ENCODE measurements at places on chromosomes 2 and 18.

DNA sequence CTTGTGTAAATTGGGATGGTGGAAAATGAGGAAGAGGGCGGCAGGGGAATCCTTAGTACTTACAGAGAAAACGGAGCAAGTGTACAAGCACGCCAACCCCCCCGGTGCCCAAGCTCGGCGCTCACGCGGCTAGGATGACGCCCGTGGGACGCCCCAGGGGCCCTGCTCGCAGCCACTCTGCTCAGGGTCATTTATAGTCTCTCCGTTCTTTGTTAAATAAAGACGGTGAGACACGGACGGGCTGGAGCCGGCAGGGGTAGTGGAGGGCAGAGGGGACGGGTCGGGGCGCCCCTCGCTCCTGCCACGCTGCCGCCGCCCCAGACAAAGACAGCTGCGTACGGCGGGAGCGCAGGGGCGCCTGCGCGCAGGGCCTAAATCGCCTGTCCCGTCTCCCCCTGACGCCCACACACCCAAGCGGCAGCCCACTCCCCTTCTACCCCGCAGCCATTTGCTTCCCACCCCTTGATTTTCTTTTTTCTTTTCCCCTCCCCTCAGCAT, 37.8 kb downstream of the PCBP1 start:
- no peak for DNase-seq

DNA sequence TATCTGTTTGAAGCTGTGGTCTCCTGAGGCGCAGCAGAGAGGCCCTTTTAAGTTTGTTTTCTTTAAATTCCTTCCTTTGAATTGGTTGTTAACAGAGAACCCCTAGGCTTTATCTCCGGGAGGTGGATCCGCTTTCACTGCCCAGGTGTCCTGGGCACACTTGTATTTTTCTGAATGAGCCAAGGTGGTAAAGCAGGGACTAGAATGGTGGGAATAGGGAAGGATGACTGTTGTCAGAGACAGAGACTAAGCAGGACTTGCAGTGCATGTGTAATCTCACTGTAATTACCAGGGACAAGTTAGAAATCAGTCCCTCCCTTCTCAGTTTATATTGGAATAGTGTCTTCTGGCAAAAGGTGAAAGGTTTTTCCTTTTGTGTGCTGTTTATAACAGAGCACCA, 72.8 kb downstream of the PHLPP1 start:
- no peak for DNase-seq

DNA sequence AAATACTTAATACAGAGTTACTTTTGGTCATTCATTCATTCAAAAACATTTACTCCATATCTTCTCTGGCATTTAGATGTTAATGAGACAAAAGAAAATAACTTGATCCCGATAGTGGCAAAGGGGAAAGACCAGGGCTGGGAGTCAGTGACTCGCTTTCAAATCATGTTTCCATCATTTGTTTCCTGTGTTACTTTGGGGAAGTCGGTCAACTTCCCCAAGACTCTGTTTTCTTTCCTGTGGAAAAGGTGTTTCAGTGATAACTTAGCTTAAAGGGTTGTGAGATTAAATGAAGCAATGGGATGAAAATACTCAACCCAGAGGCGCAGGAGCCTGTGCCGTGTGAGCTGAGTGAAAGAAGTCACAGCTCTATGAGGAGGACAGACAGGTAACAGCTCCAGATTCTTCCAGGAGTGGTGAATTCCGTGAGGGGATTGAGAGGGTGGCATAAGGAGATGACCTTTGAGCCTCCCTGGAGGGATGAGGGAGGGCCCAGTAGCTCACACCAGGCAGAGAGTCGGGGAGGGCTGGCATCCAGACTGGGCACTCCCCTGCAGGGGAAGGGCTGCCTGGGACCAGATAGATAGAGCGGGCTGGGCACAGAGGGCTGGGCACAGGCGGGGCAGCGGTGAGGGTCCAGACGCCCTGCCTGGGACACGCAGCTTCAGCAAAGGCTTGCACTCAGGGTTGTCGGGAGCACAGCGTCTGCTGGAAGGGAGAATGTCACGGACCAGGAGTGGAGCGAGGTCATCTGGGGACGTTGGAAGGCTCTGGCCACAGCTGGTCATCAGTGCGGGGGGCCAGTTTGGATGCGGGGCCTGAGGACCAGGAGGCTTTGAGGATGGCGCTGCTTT, 70.1 kb downstream of the TSHZ1 start:
- peak; percentile 13 for DNase-seq

GRCh38 chr2:160061533-160061932, 882 bp downstream of the PLA2R1 start:
- DNase-seq = no peak

GRCh38 chr2:39488450-39488849, 51.4 kb upstream of the MAP4K3 start:
- no peak for DNase-seq

DNA sequence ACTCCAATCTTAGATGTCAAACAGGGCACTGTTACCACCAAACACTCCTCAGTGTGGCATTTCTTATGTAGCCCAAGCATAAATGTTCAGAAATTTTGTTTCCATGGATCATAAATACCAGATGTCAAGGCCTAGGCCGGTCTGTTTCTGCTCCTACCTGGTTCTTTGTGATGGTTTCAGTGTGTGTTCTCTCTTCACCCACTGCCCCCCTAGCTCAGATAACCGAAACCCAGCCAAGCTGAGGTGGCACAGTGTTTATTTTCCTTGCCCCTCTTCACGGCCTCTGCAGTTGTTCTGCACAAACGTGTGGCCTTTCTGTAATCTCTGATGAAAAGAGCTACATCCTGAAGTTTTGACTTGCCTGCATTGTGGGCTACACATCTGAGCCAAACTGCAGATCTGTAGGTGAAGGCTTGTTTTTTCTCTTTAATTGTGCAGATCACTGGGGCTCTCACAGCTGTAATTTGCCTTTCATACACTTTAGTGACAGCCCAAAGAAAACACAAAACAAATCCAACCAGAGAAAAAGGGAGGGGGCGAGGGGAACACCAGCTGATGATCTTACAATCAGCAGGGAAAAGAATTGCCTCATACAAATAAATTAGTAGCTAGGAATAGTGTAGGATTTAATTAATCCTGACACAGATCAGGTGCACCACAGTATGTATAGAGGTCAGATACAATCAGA, 99.1 kb downstream of the NRP2 start:
- no peak for DNase-seq

DNA sequence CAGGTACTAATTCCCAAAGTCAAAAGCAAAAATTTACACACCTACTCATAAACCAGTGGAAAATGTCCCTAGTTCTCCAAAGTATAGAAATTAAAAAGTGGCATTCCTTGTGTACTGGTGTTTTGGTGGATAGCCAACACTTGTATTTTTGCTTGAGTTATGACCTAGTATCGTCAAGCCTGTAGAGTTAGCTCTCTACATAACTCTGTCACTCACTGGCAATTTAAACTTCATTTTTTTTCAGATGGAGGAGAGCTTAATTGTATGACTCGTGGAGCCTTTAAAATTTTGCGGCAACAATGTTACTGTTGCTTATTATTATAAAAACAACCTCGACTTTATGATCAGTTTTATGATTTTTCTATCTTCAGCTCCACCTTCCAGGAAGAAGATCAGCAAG, 58.7 kb downstream of the ITGB6 start:
- no peak for DNase-seq

- DNase-seq = no peak
These were observed 137.1 kb downstream of the ZEB2 start for GRCh38 chr2:144382849-144383248.

DNA sequence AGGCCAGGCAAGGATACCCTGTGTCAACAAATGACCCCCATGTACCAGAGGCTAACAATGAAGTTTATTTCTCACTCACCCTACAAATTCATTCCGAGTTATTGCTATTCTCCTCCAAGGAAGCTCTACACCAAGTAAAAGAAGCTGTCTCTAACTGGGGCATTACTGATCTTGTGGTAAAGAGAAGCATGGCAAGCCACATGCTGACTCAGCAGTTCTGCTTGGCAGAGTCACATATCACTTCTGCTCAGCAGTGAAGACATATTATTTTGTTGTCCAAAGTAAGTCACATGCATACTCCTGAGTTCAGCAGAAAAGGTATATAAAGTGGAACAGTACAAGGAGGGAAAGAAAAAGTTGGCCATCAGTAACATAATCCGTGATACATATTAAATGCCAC, 315.8 kb downstream of the GULP1 start:
- DNase-seq = no peak

- DNase-seq = peak; percentile 48
These were observed 26.9 kb upstream of the INSIG2 start for GRCh38 chr2:118061135-118061955.

- peak; percentile 31 for DNase-seq
These were observed 24.3 kb downstream of the DIS3L2 start for GRCh38 chr2:231985823-231986261.

- DNase-seq = no peak
These were observed 186.7 kb downstream of the PARD3B start for GRCh38 chr2:204732019-204732418.

GRCh38 chr2:229408356-229408755, 137.3 kb upstream of the PID1 start:
- DNase-seq = peak; percentile 91

DNA sequence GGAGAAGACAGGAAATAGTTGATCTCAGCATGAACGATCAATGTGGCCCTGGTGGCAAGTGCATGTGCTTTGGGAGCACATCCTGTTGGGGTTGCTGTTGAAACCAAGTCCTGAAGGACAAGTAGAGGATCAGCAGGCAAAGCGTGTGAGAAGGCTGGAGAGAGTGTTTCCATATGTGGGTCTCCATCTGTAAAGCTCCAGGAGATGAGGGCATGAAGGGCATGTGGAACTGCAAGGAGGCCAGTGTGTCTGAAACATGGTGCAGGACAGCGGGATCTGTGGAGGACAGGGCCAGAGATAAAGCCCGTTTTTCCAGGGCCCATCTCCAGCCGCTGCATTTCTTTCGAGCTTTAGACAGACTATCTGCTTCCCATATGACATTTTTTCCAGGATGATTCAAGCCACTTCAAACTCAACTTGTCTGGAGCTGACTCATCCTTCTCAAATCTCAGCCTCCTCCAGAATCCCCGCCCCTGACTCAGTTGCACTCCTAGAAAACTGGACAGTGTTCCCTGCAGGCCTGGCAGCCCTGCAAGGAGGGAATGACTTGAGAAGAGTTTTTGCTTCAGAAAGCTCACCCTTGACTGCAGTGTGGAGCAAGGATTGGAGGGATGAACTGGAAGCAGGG, 226.1 kb downstream of the VAPA start:
- DNase-seq = peak; percentile 34

DNA sequence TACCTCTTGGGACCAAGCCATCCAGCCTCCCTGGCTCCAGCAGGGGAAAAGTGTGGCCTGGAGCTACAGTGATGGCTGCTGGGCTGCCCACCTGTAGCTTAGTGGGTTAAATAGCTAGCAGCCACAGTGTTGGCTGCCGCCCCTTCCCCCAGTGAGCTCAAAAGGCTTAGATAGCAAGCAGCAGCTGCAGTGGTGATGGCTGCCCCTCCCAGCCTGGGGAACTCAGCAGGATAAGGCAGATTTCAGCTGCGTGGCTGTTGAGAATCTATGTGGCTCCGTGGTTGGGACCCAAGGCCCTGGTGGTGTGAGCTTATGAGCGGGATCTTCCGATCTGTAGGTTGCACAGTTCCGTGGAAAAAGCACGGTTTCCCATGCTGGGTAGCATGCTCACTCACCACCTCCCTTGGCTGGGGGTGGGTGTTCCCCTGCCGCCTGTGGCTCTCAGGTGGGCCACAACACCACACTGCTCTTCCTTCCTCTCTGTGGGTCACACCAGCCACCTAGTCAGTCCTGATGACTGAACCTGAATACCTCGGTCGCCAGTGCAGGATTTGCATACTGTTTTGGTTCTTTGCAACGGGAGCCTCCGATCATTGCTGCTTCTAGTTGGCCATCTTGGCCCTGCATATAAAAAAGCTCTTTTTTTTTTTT, 946.5 kb upstream of the FAM98A start:
- no peak for DNase-seq

GRCh38 chr2:113231064-113231463, 47.7 kb downstream of the PAX8 start:
- no peak for DNase-seq

GRCh38 chr2:47043142-47043890, 111.8 kb downstream of the STPG4 start:
- DNase-seq = peak; percentile 98

DNA sequence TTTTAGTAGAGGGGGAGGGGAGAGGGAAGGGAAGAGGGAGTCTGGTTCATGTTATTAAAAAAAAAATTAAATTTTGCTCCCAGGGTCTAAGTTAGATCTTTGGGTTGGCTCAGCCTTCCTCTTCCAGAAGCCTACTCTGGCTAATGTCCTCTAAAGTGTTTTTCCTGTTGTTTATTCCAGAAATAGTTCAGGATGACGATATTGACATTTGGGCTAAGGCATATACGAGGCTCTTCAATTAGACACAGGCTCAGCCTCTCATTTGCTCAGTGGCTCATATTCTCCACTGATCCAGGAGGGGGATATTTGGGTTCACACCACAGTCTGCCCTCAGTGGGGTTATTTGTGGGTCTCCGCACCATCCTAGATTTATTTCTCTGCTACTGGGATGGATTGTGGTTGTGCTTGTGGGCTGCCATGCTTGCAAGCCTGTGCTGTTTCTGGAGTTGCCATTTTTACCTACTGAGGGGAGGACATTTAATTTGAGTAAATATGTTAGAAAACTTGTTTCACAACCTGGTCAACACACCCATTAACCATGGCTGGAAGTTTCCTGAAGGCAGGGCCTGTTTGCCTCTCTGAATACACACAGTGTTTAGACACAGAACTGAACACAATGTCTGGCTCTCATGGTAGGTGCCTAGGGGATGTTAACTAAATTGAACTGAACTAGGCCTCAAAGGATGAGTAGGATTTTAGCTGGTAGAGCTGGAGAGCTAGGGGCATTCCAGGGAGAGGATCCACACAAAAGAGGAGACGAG, 257.5 kb upstream of the EPAS1 start:
- DNase-seq = no peak

DNA sequence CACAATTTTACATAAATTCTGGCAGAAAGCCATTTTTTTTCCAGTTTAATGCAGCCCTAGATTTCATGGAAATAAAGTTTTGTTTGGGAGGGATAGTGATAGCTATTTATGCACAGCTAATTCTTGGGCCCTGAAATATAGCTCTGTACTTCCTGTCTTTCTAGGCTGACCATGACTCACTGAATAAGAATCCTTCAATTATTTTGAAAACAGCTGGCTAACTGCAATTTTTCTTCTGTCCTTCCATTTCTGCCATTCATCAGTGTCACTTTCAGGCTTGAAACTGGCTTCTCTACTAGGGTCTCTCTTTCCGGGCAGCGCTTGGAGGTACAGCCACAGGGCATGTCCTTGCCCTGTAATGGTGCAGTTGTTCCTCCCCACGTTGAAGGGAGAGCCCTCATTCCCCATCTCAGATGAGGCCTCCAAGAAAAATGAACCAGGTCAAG, 97.1 kb upstream of the TMEM178A start:
- peak; percentile 77 for DNase-seq
